GM12891 (cell line): ENCODE measurements at places on chromosomes 2 and 18.

DNA sequence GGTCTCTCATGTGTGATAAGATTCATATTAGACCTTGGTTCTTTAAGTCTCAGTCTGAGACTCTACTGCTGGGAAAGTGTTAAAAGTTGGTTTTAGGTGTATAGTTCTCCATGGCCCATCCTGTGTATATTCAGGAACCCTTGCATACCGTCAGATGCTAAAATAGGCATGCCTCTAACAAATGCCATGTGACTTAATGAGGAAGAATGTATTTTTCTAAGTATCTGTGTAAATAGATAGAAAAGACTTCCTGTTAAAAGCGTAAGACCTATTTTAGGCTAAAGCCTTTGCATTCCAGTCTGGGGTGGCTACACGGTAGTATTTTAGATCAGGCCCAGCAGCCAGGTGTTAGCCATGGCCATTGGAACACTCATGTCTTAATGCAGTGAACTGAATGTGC is 73.3 kb downstream of the RHBDD1 start:
- DNase-seq, result no peak

GRCh38 chr2:2527148-2527547 is 196.1 kb upstream of the MYT1L start:
- DNase-seq, result no peak

DNA sequence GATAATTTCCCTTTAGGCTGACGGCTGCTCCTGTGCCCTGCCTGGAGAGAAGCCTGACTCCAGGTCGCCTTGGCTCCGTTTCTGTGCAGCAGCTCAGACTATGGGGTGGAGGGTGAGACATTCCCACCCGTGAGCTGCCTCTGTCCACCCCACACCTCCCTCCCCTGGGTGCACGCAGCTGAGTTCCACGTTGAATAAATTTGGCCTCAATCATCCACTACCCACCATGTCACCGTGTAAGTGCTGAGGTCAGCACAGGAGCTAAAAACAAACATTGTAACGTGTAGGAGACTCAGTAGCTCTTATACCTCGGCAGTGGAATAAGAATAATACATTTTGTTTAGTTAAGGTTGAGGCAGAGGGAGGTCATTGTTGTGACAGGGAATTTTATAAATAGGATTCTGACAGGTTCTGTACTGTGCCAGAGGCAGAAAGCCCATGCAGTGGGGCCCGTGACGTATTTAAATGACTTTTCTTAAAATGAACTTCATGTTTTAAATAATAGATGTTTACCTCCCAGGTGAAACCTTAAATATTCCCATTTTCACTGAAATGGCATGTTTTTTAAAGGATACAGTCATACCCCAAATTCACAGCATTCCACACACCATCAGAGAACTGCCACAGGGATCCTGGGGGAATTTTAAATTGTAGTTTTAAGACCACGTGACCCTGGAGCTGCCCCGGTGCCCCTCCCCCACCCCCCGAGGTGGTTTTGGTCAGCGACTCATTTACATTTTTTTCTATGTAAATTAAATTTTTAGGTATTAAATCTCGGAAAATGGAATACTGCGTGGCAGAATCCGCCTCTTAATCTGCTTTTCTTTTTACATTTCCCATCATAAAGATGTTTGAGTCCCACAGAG is 50.2 kb downstream of the NFATC1 start:
- DNase-seq, result no peak

- no peak for DNase-seq
Observed at GRCh38 chr2:19643117-19643518, 258.7 kb downstream of the TTC32 start.

GRCh38 chr2:219648176-219648575 is 20.7 kb downstream of the SLC4A3 start:
- DNase-seq, result no peak

DNA sequence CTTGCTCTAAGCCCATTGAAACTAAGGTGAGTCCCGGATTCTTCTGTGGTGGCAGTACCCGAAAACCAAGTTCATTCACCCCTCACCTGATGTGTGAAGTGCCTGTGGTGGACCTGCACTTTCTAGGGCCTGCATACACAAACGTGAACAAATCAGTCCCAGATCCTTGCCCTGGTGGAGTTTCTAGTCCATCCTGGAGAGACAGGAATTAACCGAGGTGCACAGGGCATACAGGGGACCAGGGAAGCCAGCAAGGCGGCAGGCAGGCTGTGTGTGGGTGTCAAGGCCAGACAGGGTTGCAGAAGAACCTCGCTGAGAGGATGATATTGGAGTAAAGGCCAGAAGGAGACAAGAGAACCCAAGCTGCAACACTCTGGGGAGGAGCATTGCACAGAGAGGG is 106.1 kb downstream of the SMIM21 start:
- DNase-seq, result no peak

DNA sequence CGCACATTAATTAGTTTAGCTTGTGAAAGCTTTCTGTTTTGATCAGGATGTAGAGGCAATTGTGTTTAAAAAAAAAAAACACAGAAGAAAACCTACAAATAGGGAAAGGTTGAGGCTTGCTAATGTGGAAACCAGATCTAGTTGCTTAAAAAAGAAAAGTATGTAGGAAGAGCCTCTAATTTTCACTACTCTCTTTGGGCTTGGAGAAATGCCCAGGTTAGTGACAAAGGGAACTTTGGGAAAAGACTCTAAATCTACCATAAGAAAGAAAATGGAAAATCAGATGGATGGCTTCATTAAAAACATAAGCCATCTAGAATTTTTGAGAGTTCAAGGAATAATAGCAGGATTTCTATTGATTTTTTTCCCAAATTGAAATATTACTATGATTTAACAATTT is 47.3 kb upstream of the SLC38A11 start:
- no peak for DNase-seq

- DNase-seq, result no peak
Observed at GRCh38 chr18:11008505-11008904, 140.9 kb downstream of the PIEZO2 start.

DNA sequence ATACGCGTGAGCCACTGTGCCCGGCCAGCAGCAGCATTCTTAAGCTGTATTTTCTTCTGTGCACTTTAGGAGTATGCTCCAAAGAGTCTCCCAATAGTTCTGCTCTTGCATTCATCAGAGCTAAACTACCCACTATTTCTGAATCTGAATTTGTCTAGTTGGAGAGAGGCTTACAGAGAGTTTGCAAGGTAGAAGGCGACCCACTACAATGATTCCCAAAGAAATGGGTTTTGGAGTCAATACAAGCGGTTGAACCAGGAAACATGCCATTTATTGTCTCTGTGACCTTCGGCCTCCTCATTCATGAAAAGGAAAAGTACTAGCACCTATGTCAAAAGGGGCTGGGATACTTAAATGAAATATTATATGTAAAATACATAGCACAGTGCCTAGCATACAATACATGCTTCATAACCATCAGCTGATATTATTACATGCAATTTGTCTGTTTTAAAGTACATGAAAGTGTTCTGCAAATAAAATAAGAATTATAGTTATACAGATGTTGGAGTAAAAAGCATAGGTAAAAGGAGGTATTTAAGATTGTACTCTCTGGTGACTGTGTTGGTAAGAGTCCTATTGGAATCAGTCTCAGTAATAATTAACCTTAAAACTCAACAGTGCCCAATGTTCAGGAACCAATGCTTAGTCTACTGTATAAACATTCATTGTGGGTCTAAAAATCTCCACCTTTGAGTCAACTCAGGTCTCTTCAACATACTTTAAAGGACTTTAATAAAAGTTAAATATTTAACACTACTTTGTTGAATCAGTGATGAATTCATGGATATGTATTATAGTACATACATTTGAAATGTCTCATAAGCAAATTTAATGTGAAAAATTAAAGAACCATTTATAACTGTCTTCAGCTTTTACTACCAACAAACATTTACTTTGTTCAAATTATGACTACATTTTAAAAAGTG is 89.8 kb upstream of the GRB14 start:
- no peak for DNase-seq

DNA sequence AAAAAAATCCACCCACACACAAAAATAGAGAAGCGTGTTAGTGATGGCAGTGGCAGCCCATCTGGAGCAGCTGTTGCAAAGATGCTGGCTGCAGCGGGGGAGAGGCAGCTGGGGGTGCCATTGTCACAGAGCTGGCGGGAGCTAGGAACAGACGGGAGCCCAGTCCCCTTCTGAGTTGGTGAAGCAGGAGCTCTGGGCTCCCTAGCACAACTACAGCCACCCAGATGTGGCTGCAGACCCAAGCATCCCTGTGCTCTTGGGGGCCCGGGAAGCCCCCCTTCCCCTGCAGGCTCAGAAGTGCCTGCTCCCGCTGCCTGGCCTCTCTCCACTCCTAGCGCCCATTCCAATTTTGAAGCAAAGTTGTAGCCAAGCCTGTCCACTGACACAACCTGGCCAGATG is 366.6 kb upstream of the MC4R start:
- no peak for DNase-seq

DNA sequence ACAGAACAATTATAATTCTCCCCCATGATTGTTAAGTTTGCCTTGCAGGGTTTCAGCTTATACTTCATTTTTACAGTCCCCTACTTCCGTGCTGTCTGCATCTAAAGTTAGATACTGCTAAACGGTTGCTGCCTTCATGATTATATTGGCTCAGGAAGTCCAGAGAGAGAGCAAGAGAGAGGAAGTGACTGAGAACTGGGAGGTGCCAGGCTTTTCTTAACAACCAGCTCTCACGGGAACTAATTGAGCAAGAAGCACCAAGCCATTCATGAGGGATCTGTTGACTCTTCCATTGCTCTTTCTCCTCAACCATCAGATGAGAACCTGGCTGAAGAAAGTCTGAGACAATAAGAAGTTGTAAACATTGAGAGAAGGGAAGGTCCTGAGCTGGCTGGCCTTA is 125.5 kb upstream of the SIX2 start:
- no peak for DNase-seq

DNA sequence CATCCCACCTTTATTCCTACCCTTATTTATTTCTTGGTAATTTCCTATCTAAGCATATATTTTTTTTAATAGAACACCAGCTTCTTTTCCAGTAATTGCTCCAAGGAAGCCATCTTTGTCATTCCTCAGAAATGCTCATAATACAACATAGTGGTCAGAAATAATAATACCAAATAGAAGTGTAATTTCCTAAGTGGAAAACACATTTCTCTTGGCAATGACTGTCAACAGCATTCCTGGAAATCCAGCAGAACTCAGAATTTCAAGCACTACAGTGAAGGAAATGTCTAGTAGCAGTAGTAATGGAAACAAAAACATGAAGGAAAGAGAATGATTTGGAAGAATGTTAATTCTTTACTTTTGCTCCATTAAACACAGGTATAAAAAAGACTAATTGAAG is 56.6 kb downstream of the GDF7 start:
- DNase-seq, result no peak

GRCh38 chr2:82491591-82491990 is 1967.5 kb downstream of the SUCLG1 start:
- DNase-seq, result no peak

GRCh38 chr2:183242937-183243336 is 118.7 kb downstream of the NUP35 start:
- DNase-seq, result no peak

- no peak for DNase-seq
Observed at GRCh38 chr2:97908208-97908676, 87.5 kb downstream of the TMEM131 start.

GRCh38 chr18:48892146-48892855 is 58.5 kb downstream of the SMAD7 start:
- no peak for DNase-seq

GRCh38 chr2:118268268-118268667 is 180.0 kb downstream of the INSIG2 start:
- DNase-seq, result no peak

- peak; percentile 13 for DNase-seq
Observed at GRCh38 chr18:38940863-38941531, 1375.4 kb upstream of the CELF4 start.

DNA sequence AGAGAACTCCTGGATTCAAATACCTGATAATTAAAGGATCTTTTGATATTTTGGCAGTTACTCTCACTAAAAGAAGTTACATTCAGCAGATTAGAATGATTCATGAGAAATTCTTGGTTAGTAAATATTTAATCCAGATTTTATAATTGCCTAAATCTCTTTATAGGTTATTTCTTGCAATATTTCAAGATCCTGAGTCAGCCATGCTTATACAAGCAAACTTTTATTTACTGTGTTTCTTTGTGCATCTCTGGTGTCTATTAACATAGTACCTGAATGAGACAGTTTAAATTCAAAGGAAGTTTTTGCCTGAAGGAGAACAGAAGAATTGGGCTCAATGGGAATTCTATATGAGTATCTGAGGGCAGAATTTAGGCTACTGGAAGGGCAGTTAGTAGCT is 249.3 kb downstream of the ERBB4 start:
- DNase-seq, result no peak

GRCh38 chr2:216292475-216292874 is 79.8 kb downstream of the MARCHF4 start:
- DNase-seq, result no peak

DNA sequence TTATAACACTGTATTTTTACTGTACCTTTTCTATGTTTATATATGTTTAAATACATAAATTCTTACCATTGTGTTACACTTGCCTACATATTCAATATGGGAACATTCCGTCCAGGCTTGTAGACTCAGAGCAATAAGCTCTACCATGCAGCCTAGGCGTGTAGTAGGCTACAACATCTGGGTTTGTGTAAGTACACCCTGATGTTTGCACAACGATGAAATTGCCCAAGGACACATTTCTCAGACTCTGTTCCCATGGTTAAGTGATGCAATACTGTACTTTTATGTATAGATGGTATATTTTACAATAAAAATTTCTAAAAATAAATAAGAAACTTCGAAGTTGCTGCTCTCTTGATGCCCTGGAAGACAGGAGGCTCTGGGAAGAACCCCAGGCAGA is 38.4 kb downstream of the YPEL5 start:
- DNase-seq, result no peak

DNA sequence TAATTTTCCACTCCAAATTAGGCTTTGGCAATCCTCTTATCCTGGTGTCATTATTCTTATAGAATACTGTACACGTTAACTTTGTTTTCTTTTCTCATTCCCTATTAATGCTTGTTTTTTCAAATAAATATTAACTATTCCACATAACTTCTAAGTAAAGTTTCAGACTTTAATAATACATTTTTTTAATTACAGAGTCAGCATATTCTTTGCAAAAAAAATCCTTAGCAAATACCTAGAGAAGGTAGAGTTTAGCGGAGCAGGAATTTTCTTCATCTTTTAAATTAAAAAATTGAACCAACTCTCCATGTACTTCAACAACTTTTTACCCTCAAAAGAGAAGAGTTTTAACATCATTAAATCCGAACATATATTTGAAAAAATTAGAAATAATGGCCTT is 45.2 kb downstream of the RPRM start:
- no peak for DNase-seq

DNA sequence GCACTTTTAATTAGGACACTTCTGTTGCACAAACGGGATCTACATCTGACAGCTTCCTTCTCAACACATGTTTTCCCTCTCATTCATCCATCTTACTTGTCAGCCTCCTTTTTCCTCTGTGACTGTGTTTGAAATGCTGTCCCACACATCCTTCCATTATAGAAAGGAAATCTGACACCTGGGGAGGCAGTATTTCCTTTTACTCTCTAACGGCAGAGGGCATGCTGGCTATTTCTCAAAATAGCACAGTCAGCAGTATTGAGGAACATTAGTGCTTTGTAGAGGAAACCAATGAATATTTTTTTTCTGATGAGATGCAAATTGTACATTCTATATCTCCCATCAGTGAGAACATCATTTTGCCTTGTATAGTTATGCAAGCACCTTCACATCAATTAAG is 668.7 kb downstream of the SLC4A3 start:
- DNase-seq, result no peak
